ENCODE measurements at places on chromosomes 5 and 9.

DNA sequence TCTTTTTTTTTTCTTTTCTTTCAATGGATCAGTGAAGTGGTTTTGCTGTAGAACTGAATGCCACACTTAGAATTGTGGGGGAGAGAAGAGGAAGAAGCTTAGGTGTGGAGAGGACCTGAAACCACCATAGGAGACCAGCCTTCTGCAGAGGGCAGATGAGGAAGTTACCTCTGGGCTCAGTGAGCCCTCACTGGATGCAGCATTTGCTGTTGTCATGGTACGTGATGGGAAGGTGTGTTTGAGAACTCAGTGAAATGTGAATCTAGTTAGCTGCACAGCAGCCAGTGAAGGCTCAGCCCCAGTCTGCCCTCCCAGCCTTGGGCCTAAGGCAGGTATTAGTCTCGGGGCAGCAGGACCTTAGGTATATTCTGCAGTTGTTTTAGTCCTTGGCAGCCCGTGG is 17.5 kb downstream of the CYFIP2 start:
- DNase-seq, result no peak

DNA sequence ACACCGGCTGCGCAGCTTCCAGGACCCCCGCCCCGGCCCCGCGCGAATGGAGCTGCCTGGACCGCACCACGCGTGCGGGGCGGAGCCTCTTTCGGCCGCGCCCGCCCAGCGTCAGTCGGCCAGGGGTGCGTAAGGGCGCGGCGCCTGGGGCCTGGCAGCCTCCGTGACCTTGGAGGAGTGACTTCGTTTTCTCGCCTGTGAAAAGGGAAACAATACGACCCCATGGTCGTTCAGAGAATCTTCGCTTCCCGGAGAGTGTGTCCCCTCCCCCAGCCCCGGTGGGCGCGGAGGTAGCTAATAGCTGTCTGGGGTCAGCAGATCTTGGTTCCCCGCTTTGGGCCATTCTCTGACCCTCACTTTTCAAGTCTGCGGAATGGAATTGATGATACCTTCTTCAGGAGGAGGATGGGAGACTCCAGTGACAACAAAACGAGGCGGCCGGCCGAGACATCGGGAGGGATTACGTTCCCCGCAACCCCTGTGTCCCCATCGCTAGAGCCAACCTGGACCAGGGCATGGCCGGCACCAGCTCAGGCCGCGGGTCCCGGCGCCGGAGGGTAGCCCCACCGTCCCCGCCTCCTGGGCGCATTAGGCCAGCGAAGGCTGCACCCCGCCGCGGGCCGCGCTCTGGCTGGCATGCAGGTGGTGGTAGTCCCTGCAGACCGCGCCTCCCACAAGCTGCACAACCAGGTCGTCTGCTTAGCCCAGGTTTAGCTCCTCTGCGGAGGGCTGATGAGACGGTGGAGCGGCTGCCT is 5.5 kb upstream of the CDHR2 start:
- DNase-seq, result no peak

- no peak for DNase-seq
Observed at GRCh38 chr5:53161876-53162275, 52.3 kb upstream of the MOCS2 start.

DNA sequence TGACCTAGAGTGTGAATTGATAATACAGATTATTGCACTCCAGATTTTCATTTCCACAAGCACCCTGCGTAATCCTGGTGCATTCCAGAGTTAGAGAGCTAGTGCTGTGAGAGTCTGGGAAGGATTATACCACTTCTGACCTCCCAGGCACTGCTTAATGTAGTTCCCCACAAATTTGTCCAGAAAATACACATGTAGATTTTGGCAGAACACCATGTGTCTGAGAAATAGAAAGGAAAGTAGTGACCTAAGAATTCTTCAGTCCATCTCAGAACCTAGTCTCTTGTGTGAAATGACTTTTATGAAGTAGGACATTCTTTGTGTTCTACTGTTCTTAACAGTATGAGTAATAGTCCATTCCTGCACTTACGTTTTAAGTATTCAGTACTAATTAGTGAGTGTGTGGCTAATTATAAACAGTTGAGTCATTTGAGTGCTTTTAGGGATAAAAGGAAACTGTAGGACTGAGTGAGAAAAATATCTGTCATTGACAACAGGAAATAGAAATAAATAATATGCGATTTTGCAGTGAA is 27.8 kb upstream of the PTPDC1 start:
- no peak for DNase-seq

- DNase-seq, result no peak
Observed at GRCh38 chr9:33472881-33473615, 676 bp downstream of the NOL6 start.

DNA sequence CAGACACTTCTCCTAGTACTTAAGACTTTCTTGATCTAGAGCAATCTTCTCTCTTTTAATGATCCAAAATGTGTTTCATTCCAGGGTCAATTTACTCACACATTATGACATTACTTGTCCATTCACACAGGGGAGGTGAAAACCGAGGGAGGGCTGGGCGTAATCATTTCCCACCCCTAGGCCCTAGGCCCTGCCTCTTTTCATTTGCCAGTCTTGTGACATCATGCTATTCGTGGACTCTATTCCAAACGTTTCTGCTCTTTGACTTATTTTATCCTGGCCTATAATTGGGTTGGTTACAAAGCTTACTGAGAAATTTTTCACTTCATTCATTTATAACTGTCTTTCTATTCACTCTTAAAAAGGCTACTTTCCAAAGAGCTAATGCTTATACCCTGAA is 2.4 kb downstream of the DCAF12 start:
- DNase-seq, result no peak

- no peak for DNase-seq
Observed at GRCh38 chr9:5708414-5708813, 79.5 kb downstream of the RIC1 start.

GRCh38 chr9:122334916-122335315 is 35.9 kb upstream of the PTGS1 start:
- no peak for DNase-seq

DNA sequence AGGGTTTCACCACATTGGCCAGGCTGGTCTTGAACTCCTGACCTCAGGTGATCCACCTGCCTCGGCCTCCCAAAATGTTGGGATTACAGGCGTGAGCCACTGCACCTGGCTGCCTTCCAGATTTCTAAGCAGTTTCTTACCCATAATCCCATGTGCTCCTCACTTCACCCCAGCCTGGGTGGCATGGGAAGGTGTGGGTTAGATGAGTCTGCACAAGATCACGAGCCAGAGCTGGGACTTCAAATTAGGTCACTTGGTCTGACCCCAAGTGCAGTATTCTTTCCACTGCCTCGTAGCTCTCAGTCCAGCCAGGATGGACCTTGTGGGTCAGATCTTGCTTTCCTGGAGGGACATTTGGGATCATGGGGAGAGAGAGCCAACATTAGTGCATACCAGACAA is 37.5 kb upstream of the STRBP start:
- no peak for DNase-seq

DNA sequence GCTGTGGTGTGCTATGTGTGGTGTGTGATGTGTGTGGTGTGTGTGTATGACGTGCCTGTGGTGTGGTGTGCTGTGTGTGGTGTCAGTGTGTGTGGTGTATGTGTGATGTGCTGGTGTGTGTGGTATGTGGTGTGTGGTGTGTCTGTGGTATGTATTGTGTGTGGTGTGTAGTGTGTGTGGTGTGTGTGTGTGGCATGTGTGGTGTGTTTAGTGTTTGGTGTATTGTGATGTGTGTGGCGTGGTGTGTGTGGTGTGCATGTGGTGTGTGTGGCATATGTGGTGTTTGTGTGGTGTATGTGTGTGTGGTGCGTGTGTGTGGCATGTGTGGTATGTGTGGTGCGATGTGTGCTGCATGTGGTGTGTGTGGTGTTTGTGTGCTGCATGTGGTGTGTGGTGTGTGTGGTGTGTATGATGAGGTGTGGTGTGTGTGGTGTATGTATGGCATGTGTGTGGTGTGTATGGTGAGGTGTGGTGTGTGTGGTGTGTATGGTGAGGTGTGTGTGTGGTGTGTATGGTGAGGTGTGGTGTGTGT is 18.3 kb upstream of the RNU6ATAC start:
- no peak for DNase-seq

DNA sequence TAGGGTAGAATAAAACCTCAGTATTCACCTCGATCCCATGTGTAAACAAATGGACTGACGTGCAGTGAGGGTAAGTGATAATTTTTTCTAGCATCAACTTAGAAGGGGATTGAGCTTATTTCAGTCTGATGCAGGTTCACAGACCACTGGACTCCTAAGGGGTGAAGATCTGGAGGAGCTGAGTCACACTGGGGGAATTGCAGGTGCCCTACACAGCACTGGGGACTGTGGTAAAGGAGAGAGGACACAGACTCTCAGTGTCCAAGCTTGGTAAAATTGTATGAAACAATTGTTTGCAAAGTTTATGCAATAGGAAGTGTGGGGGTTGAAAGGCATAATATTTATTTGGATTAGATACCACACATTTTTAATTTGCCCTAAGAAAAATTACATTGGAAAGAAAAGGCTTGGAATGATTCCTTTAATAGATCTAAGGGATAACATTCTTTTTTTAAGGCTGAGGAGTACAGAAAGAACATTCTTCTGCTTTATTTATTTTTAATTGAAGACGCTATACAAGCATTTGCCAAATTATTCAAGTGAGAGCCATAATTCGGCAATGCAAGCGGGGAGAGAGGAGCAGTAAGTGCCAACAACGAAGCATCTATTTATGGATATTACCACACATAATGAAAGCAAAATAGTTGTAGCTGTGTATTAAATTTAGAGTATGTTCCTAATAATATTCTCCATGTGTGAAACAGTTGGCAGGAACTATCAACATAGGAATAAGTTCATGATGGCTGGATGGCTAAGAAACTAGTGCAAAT is 766.9 kb upstream of the ADAMTS16 start:
- no peak for DNase-seq

- DNase-seq, result no peak
Observed at GRCh38 chr9:85995599-85995998, 54.7 kb downstream of the NAA35 start.

DNA sequence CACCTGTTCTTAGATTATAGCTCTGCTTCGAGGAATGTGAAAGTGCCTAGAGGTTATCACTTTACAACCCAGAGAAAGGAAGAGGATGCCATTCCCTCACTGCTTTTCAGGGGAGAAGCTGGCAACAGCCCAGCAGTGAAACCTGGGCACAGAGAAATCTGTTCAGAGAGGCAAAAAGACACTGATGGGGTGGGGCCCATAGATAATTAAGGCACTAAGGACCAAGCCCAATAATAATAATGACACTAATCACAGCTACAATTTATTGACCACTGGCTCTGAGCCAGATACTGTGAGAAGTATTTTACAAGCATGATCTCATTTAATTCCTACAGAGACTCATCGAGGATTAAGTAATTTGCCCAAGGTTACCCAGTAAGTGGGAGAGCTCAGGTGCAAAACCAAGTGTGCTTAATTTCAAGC is 168.3 kb downstream of the PIK3R1 start:
- DNase-seq, result no peak

DNA sequence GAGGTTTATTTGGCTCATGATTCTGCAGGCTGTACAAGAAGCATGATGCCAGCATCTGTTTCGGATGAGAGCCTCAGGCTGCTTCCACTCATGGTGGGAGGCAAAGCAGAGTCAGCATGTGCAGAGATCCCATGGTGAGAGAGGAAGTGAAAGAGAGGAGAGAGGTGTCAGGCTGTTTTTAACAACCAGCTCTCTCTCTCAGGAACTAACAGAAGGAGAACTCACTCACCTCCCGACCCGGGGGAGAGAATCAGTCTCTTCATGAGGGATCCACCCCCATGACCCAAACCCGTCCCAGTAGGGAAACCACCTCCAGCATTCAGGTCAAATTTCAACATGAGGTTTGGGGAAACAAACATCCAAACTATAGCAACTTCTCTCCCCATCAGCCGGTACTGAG is 187.7 kb downstream of the ENC1 start:
- no peak for DNase-seq

- DNase-seq, result no peak
Observed at GRCh38 chr5:127673117-127673800, 24.4 kb downstream of the CTXN3 start.

DNA sequence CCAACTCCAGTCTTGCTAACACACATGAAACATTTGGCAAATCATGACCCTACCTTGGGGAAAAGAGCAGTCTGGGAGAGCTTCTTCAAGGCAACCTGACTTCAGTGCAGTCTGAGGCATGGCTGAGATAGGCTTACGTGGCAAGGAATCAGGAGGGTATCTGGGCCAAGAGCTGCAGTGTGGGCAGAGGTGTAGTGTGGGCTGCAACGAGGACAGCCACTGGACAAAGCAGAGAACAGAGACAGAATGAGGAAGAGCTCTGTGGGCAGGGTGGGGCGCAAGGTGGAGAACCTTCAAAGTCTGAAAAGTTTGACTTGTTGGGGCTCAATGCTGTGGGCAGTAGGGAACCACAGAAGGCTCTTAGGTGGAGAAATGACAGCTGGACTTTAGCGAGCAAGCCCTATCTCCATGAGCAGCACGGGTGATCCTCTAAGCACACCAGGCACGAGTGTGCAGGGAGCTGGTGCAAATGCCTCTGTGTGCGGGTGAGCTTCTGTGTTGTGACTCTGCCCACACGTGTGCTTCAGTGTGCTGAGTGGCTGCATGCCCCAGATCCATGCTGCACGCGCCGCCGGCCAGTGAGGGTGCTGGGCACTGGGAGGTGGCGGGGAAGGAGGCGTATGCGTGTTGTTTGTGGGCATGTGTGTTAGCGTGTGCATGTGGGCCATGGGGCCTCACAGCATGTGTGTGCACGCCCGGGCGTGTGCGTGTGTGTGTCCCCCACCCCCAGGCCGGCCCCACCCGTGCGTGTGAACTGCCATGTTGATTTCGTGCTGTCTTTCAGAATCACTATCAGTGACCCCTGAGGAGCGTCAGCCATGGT is 23.3 kb downstream of the GOLGA2 start:
- no peak for DNase-seq

- DNase-seq, result no peak
Observed at GRCh38 chr9:130948266-130948665, 9.2 kb upstream of the FIBCD1 start.

GRCh38 chr9:136625101-136626065 is 37.3 kb upstream of the EGFL7 start:
- no peak for DNase-seq

- no peak for DNase-seq
Observed at GRCh38 chr5:131224387-131225201, 39.3 kb upstream of the CDC42SE2 start.

- DNase-seq, result no peak
Observed at GRCh38 chr9:135073081-135073740, 14.3 kb upstream of the OLFM1 start.

GRCh38 chr9:6354072-6354686 is 26.0 kb downstream of the TPD52L3 start:
- DNase-seq, result no peak

GRCh38 chr5:77224672-77225355 is 14.3 kb downstream of the PDE8B start:
- no peak for DNase-seq

- DNase-seq, result no peak
Observed at GRCh38 chr9:100167176-100167575, 68.1 kb downstream of the INVS start.

- DNase-seq, result no peak
Observed at GRCh38 chr9:92147852-92148180, 32.6 kb upstream of the SPTLC1 start.

DNA sequence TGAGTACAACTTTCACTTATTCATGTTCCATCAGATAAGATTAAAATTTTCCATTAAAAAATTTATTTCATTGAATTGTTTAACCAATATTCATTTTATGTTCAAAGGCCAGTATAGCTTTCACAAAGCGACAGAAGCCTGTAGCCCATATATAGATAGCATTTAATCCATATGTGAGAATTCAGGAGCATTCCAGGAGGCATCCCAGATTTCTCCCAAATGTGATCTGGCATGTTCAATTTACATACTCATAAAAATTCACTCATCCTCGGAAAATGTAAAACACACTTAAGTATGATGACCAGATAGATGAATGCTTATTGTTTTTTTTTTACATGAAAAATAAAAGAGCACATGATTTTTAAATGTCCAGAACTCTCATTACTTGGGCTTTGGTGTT is 141.9 kb downstream of the MAPKAP1 start:
- no peak for DNase-seq

- no peak for DNase-seq
Observed at GRCh38 chr5:5613261-5613990, 190.9 kb downstream of the ICE1 start.
